Head of caudate nucleus (tissue), 42 donors: ENCODE measurements at places on chromosomes 3 and 15.

GRCh38 chr3:46245146-46245545 is 2.9 kb downstream of the CCR3 start:
- no peak for DNase-seq

GRCh38 chr3:186095561-186096081 is 13.3 kb downstream of the ETV5 start:
- DNase-seq = no peak

DNA sequence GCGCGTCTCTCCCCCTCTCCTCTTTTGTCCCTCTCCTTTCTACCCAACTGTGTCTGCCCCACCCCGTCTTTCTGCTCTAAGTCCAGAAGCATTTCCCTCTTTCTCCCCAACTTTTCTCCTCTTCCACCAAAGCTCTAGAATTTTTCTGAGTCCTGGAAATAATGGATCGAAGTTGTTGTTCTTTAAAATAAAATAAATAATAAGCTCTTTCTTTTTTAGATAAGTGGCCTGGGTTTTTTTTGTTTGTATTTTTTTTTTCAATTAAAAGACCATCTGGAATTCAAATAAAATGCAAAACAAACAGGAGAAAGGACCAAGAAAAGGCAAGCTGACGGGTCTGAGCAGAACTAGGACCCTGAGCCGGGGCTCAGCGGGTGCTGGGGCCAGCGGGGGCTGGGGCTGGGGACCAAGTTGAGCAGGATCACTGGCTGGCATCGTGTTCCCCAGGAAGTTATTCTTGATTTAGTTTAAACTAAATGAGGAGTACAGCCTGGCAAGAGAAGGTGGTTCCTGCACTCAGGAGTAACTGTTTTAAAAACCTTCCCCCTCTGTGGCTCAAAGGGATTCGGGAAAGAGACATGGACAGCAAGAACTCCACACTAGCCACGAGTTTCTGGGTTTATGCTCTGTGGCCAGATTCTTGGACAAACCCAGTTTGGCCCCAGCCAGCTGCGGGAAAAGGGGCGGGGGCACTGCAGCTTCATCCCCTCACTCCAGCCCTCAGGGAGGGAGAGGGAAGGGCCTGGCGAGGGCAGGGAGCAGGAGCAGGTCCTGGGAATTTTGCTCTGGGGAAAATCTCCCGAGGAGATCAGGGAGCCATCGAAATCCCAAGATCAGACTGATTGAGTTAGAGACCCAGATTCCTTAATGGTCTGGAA is 8.4 kb downstream of the GATA2 start:
- DNase-seq = no peak

DNA sequence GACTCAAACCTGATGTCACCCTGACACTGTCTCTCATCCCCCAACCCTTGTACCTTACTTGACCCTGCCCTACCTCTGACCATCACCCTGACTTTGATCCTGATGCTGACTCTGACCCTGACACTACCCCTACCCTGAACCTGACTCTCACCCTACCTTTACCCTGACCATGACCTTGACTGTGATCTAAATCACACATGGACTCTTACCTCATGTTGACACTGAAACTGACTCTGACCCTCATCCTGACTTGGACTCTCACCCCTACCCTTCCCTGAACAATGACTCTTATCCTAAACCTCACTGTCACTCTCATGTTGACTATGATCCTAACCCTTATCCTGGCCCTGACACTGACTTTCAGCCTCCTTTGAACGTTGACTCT is 21.7 kb upstream of the SLC25A26 start:
- no peak for DNase-seq

DNA sequence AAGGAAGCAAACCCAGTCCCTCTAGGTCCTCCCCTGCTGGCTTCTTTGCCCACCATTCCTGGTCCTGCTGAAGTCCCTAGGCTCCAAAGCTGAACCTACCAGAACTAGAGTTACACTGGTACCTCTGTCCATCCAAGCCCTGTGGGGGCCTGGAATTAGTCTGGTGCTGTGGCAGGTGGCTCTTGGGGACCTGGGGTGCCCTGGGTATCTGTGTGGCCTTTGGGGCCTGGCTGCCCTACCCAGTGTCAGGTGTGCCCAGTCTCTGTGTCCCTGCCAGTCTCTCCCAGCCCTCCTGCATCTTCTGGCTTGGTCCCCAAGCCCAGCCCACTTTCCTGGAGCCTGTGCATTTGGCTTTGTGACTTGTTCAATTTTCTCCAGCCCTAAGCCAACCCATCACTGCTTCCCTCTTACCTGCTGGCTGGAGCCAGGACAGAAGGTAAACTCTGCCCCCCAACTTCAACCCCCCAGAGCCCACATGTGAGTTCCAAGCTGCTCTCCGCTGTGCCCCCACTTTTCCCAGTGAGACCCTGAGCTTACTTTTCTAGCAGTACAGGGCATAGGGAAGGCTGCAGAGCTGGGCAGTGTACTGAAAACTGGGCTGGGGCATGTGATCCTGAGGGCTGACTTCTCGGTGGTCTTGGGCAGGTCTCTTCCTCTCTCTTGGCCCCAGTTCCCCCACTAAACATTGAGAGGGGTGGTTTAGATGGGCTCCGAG is 28.3 kb upstream of the HHATL start:
- DNase-seq = peak; percentile 17

GRCh38 chr3:135050536-135050935 is 255.5 kb downstream of the EPHB1 start:
- no peak for DNase-seq

DNA sequence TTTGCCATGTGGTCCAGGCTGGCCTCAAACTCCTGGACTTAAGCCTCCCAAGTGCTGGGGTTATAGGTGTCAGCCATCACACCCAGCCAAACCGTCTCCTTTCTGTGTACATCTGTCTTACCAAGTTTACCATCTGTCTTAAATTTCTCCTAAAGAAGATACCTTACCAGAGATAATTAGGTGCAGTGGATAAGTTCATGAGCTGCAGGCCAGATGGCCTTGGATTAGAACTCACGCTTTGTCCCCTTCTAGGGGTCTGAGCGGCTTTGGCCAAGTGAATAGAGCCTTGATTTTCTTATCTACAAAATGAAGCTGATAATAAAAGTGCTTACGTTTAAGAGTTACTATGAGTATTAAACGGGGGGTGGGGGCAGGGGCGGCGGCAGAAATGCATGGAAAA is 103.9 kb downstream of the SUCLG2 start:
- DNase-seq = no peak

DNA sequence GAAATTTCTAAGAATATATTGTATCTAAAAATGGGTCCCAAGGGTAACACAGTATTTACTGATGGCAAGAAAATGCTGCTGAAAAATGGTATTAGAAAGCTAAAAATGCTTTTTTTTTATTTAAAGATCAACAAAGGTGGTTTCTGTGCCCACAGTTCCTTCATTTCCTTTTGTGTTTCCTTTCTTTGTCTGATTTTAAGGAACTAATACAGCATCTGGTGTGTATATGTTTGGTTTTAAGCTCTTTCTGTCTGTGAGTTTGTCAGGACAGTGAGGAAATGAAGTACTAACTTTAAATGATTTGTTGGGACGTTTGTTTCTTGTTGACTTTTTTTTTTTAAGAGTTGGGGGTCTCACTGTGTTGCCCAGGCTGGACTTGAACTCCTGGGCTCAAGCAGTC is 38.2 kb downstream of the RASA2 start:
- DNase-seq = no peak

DNA sequence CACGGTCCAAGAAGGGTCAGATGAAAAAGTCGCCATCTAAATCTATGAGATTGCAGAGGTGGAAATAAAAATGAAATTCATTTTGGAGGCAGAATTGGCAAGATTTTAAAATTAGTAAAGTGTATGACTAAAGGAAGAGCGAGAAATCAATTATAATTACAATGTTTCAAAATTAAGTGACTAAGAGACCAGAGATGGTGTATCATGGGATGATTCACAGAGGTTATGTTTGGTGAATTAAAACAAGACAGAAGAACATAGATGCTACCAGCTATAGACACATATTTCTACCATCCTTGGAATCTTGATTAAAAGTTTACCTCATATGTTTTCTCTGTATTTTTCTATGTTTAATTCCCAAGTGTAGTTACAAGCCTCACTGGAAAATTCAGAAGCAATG is 308.9 kb upstream of the DNAJC19 start:
- DNase-seq = no peak

- no peak for DNase-seq
Measured at GRCh38 chr15:100508641-100509300, 20.0 kb downstream of the CERS3 start.

GRCh38 chr15:67481680-67482079 is 39.3 kb upstream of the C15orf61 start:
- DNase-seq = no peak

- DNase-seq = no peak
Measured at GRCh38 chr3:13543253-13543652, 5.7 kb upstream of the FBLN2 start.

GRCh38 chr15:74175271-74176191 is 2.0 kb downstream of the ISLR start:
- DNase-seq = no peak

DNA sequence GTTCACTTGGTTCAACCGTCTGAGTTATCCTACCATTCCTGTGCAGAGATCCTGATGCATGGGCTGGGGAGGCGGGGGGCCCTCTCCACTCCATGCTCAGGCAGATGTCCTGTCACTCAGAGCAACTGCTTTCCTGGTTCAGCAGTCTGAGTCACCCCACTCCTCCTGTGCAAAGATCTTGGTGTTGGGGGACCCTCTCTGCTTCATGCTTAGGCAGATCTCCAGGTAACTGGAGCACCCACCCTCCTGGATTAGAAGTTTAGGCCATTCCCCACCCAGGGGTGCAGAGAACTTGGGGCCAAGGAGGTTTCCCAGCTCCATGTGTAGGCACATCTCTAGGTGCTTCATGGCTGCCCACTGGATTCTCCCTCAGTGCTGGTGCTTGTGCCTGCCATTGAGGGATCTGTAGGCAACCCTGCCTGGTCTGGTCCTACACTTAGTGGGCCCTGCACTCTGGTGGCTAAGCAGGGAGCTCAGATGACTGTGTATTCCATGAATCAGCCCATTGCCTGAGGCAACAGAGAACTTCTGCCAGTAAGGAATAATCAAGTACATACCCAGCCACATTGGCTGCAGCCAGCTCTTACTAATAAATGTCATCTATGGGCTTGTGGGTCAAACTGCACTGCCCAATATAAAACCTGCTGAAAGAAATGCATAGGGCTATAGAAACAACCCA is 465.4 kb upstream of the THBS1 start:
- DNase-seq = no peak

GRCh38 chr3:7166460-7166859 is 305.5 kb downstream of the GRM7 start:
- DNase-seq = no peak

- no peak for DNase-seq
Measured at GRCh38 chr3:101602731-101603130, 28.8 kb downstream of the PCNP start.

DNA sequence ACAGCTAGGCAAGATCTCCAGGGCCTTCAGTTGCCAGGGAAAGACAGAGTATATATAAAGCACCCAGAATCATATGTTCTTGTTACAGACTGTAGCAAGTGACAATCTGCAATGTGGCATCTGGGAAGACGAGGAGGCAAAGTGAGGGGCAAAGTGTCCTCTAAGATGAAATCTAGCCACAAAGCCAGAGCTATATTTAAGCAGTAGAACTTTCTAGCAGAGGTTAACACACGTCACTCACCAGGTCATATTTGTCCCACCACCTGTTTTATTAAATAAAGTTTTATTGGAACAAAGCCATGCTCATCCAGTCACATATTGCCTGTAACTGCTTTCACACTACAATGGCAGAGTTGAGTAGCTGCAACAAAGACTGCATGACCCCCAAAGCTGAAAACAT is 51.5 kb downstream of the PDZRN3 start:
- DNase-seq = no peak

GRCh38 chr15:40085266-40085665 is 23.4 kb downstream of the BMF start:
- DNase-seq = no peak

DNA sequence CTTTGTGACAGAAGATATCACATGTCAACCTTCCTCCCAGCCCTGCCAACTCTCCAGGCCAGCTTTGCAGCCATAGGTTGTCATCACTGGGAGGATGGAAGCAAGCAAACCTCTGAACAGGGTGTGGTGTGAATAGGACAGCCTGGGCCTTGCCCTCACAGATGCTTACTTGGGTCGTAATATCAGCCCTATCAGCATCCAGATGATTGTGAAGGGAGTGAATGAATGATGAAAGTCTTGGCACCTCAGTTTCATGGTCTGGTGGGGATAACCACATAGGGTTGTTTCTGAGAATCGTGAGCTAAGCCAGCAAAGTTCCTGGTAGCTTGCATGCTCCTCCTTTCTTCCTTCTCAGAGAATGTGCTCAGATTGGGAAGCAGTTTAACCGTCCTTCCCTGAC is 55.1 kb upstream of the POLR2M start:
- DNase-seq = no peak

DNA sequence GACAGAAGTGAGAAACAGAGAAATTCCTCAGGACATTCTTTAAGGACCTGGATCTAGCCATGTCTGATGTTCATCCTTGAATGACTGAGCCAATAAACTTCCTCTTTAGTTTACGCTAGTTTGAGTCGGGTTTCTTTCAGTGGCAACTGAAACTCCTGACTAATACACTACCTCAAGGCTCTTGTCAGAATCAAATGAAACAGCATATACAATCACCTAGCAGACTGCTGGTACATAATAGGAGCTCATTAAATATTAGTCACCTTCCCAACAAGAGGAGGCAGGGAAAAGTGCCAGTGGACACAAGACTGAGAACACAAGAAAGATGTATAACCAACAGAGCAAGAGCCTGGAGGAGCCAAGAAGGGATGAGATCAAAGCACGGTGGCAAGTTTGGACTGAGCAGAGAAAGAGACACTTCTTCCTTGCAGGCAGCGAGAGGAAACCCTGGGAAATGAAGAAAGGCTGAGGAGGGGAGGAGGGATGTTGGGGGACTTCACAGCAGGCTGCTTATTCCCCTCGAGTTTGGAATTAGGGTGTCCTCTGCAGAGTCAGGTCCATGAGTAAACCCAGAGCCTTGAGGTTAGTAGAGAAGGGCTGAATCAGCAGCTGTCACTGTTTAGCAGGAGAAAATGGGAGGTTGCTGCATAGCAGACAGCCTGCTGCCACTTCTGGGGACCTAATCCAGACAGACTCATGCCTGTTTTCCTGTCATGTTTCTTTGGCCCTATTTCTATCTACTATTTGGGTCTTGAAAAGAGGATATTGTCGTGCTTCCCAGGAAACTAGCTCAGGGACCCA is 73.3 kb downstream of the MRPL46 start:
- no peak for DNase-seq

DNA sequence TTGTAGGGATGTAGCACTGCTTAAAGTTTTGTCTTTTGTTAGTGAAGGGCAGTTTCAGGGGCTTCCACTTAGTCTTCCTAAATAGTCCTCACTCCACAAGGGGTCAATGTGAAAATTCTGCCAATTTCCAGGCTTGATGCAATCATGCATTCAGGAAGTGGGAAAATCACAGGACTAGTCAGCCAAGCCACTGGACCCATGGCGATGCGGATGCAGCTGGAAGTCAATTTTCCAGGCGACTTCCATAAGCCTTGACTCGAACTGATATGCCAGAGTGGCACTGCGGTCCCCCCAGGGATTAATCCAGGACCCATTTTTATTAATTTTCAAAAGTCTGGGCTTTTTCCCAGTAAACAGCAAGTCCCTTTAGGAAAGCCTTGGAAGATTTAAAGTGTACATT is 26.1 kb downstream of the GBE1 start:
- no peak for DNase-seq
